ENCODE measurements at places on chromosomes 1 and 21. TPM values are rescaled to one million over a fixed set of nuclear protein-coding genes. Genes with fewer than 3 reads are reported as not detected.

CFHR1 gene
- 0.83 TPM for total RNA-seq

DNA sequence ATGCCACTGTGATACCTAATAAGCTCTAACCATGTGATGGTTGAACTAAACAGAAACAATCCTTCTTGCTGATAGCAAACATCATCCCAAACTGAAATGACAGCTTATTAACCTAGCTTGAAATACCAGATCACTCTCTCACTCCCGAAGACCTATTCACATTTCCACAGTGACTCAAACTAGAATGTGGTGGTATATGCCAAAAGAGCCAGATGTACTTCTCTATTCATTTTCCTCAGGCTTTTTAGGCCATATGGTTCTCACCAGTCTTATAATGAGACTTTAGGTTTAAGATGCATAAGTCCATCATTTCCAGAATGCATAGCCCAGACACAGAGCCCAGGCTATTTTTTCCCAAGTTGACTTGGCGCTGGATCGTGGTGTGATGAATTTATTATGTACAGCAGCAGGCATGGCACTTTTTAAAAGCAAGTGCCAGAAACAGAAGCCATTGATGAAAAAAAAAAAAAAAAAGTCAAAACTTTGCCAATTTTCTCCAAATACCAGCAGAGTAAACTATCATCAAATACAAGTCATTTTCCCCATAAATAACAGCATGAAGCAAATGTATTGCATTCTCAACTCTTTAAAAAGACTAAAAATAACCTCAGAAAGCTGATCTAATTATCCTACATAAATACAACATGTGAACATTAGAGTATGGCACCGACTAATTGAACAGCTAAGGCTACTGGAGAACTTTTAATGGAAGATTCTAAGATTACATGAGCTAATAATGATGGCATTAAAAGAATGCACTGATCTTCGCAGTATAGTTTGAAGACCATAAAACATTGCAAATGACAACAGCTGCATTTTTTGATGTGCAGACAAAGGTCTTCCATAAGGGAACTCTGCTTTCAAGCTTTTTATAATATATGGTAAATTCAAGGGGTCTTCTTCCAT, 365.4 kb downstream of the LRRIQ3 start:
- H3K27ac ChIP-seq: no peak overlapping the region
- no peak for DNase-seq
- H3K27me3 ChIP-seq: no peaks in the 10 kb centered on the region
- no peak overlapping the region for H3K4me3 ChIP-seq

DNA sequence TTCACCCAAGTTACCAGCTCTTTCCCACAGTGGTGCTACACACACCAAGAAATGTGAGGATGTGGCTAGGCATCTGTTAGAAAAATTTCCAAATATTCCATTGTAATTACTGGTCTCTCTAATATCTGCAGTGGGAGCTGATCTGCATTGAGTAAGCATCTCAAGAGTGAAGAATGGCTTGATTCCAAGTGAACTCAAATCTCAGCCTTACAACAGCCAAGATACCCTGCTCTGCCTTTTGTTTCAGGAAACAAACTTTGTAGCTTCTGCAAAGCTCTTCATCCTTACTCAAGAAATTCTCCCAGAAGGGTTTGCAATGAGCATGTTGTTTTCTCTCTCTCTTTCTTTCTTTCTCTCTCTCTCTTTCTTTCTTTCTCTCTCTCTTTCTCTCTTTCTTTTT, 181.1 kb downstream of the FCRL5 start:
- H3K4me1 ChIP-seq: no peaks in the 10 kb centered on the region
- H3K27me3 ChIP-seq: no peaks in the 10 kb centered on the region
- H3K4me3 ChIP-seq: no peak overlapping the region
- H3K36me3 ChIP-seq: no peaks in the 10 kb centered on the region
- no peak overlapping the region for H3K27ac ChIP-seq

- DNase-seq: no peak
- H3K4me3 ChIP-seq: no peak overlapping the region
- H3K27ac ChIP-seq: no peak overlapping the region
- H3K4me1 ChIP-seq: peaks cover 7% of the 10 kb centered on the region
Observed at GRCh38 chr1:24074817-24075589, 36.9 kb downstream of the MYOM3 start.

DNA sequence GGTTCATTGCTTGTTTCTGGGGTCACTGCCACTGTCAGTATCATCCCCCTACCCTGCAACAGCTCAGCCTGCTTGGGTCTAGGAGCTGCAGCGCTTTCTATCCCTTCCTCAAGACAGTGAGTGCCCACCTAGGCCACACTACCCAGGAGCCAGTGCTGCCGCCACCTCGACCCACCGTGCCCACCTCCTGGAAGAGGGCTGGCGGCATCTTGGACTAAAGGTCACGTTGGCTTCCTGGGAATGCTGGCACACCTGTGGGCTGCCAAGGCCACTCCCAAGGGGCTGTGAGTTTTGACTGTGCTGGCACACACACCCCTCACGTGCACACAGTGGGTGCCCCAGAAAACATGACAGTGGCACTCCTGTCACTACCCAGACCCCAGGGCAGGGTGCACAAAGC, 22.1 kb downstream of the CRYAA start:
- no peak overlapping the region for H3K4me3 ChIP-seq
- H3K4me1 ChIP-seq: peaks cover 35% of the 10 kb centered on the region
- DNase-seq: no peak
- H3K27ac ChIP-seq: no peak overlapping the region
- H3K36me3 ChIP-seq: peaks cover 2% of the 10 kb centered on the region
- H3K27me3 ChIP-seq: no peaks in the 10 kb centered on the region

DNA sequence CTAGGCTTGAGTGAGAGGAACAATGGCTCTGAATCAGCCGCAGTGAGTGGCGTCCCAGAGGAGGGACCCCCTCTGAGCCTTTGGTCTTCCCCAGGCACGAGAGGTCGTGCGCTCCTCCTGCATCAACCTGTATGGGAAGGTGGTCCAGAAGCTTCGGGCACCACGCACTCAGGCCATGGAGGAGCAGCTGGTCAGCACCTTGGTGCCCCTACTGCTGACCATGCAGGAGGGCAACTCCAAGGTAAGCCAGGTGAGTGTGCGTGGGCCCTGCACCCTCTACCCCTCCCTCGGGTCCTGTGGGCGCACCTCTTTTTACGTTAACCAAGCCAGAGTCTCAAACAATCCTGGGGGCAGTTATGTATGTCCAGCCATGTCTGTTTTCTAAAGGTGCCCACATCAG, 13.7 kb upstream of the TTC4 start:
- no peak overlapping the region for H3K4me3 ChIP-seq
- H3K36me3 ChIP-seq: peaks cover 7% of the 10 kb centered on the region
- H3K27me3 ChIP-seq: peaks cover 6% of the 10 kb centered on the region
- H3K4me1 ChIP-seq: no peaks in the 10 kb centered on the region
- no peak for DNase-seq

- H3K4me1 ChIP-seq: no peaks in the 10 kb centered on the region
- no peak overlapping the region for H3K27ac ChIP-seq
- no peak overlapping the region for H3K4me3 ChIP-seq
- no peaks in the 10 kb centered on the region for H3K27me3 ChIP-seq
- H3K36me3 ChIP-seq: no peaks in the 10 kb centered on the region
Observed at GRCh38 chr1:83815330-83815729, 183.6 kb downstream of the TTLL7 start.

- H3K4me1 ChIP-seq: no peaks in the 10 kb centered on the region
- no peaks in the 10 kb centered on the region for H3K27me3 ChIP-seq
- no peak overlapping the region for H3K4me3 ChIP-seq
- H3K27ac ChIP-seq: no peak overlapping the region
Observed at GRCh38 chr1:202565890-202566602, 144.2 kb downstream of the SYT2 start.

DNA sequence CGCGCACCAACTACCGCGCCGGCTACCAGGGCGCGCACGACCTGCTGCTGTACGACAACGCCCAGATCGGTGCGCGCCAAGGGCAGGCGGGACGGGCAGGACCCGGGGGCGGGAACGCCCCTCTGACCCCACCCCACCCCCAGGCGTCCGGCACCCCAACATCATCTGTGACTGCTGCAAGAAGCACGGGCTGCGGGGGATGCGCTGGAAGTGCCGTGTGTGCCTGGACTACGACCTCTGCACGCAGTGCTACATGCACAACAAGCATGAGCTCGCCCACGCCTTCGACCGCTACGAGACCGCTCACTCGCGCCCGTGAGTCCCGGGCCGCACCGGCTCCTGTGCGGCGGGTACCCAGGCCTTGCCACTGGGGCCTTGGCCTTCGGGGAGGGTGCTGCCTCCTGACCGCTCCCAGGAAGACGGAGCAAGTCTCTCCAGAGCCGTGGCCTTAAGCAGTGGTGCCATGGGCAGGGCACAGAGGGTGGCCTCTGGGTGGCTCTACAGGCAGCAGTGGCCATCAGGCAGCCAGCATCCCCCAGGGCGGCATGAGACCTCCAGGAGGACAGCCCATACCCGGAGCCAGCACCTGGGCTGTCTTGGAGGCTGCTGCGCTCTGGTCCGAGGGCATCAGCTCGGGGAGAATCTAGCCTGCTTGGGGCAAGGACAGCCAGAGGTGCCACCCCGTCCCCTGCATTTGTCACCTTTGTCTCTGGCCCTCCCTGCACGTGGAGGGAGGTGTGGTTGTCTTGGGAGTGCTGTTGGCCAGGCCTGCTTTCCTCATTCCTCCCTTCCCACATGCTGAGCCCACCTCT, 8.1 kb upstream of the MMP23B start:
- no peak overlapping the region for H3K27ac ChIP-seq
- no peaks in the 10 kb centered on the region for H3K27me3 ChIP-seq
- DNase-seq: no peak
- no peaks in the 10 kb centered on the region for H3K4me1 ChIP-seq
- H3K36me3 ChIP-seq: peaks cover 100% of the 10 kb centered on the region

DNA sequence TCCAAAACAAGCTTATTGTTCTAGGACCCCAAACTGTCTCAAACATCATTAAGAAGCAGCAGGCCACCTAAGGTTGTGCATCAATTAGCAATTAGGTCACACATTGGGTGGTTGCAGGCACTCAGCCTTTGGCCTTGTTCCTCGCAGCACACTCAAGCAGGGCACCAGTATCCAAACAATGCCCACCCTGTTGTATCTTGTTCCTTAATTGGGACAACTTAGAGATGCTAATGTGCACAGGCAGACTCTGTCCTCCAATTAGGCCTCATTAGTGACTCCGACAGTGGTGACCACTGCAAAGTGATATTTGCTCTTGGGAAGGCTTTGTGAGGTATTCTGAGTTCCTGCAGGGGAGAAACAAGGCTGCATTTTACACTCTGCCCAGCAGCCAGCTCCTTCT, 515.1 kb upstream of the PTBP2 start:
- no peak overlapping the region for H3K27ac ChIP-seq
- no peaks in the 10 kb centered on the region for H3K4me1 ChIP-seq
- DNase-seq: no peak
- no peak overlapping the region for H3K4me3 ChIP-seq
- H3K27me3 ChIP-seq: no peaks in the 10 kb centered on the region

- no peak for DNase-seq
- H3K36me3 ChIP-seq: no peaks in the 10 kb centered on the region
- no peaks in the 10 kb centered on the region for H3K4me1 ChIP-seq
Observed at GRCh38 chr1:118210051-118210722, 25.2 kb upstream of the SPAG17 start.

- DNase-seq: no peak
- H3K4me3 ChIP-seq: no peak overlapping the region
- no peaks in the 10 kb centered on the region for H3K4me1 ChIP-seq
- H3K27ac ChIP-seq: no peak overlapping the region
- H3K36me3 ChIP-seq: peaks cover 10% of the 10 kb centered on the region
- H3K27me3 ChIP-seq: no peaks in the 10 kb centered on the region
Observed at GRCh38 chr21:25963181-25963580, 207.4 kb downstream of the APP start.

DNA sequence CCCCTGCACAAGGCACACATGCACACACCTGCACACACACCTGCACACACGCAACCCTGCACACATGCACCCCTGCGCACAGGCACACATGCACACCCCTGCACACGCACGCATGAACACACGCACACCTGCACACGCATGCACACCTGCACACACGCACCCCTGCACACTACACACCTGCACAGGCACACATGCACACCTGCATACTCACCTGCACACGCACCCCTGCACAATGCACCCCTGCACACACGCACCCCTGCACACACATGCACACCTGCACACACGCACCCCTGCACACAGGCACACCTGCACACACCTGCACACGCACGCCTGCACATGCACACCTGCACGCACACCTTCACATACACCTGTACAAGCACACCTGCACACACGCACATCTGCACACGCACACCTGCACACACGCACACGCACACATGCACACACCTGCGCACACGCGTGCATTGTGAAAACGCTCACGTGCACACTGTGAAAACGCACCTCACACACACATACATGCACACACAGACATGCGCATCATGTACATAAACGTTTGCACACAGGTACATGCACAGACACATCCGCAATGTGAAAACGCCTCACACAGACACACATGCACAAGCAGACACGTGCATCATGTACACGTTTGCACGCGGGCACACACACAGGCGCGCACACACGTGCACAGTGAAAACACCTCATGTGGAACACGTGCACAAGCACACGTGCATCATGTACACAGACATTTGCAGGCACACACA, 8.2 kb downstream of the DVL1 start:
- H3K27me3 ChIP-seq: no peaks in the 10 kb centered on the region
- H3K4me1 ChIP-seq: peaks cover 9% of the 10 kb centered on the region
- H3K36me3 ChIP-seq: peaks cover 100% of the 10 kb centered on the region
- no peak overlapping the region for H3K4me3 ChIP-seq
- DNase-seq: no peak

DNA sequence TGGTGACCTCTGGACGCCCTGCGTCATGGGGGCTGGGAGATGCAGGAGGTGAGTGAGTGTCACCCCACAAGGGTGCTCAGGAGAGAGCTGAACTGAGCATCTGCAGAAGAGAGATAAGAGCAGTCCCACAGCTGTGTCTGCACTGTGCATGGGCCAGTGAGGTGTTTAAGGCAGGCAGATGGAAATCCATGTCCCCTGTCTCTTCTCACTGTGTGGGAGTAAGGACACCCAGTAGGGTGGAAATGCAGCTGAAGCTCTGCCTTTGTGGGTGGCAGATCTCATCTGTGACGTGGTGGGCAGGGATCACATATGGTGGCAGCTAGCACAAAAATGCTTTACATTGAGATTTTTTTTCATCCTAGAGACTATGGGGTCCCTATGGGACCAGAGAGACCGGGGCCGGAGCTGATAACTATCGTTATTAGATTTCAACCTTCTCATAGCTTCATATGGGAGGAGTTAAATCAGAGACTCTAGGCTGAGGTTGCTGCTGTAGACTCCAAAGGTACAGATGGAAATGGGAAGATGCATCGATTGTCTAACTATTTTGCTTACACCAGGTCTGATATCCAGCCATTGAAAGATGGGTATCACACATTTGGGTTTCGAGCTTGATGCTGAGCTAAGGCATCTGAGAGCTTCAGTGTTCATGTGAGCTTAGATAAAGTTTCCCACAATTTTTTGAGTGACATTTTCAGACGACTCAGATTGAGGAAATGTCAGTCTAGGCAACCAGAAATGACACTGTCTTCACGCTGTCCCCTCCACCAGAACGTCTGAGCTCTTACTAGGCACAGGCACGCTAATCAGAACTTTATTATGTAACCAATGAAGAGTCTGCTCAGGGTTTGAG, 65.3 kb upstream of the PSEN2 start:
- no peak overlapping the region for H3K27ac ChIP-seq
- peaks cover 14% of the 10 kb centered on the region for H3K4me1 ChIP-seq
- no peaks in the 10 kb centered on the region for H3K27me3 ChIP-seq
- no peaks in the 10 kb centered on the region for H3K36me3 ChIP-seq
- DNase-seq: no peak
- H3K4me3 ChIP-seq: no peak overlapping the region

- H3K4me3 ChIP-seq: no peak overlapping the region
- peaks cover 38% of the 10 kb centered on the region for H3K4me1 ChIP-seq
- no peak overlapping the region for H3K27ac ChIP-seq
- no peak for DNase-seq
- H3K27me3 ChIP-seq: no peaks in the 10 kb centered on the region
- H3K36me3 ChIP-seq: peaks cover 29% of the 10 kb centered on the region
Observed at GRCh38 chr1:33165209-33165608, 16.6 kb downstream of the TRIM62 start.
